ENCODE measurements at places on chromosomes 3 and 15. TPM values are rescaled to one million over a fixed set of nuclear protein-coding genes. Genes with fewer than 3 reads are reported as not detected.

Gene EIF4E3
- 63.6 TPM for total RNA-seq

Gene GADL1
- total RNA-seq, result not detected

Gene RTP4
- 16.9 TPM for total RNA-seq

GRCh38 chr3:144109944-144110343 is 138.3 kb downstream of the DIPK2A start:
- no peak overlapping the region for H3K4me3 ChIP-seq
- H3K4me1 ChIP-seq, result no peaks in the 10 kb centered on the region
- H3K36me3 ChIP-seq, result no peaks in the 10 kb centered on the region
